ENCODE measurements at places on chromosomes 1 and 21.

- no peak for DNase-seq
Measured at GRCh38 chr1:7424352-7424890, 346.7 kb upstream of the VAMP3 start.

DNA sequence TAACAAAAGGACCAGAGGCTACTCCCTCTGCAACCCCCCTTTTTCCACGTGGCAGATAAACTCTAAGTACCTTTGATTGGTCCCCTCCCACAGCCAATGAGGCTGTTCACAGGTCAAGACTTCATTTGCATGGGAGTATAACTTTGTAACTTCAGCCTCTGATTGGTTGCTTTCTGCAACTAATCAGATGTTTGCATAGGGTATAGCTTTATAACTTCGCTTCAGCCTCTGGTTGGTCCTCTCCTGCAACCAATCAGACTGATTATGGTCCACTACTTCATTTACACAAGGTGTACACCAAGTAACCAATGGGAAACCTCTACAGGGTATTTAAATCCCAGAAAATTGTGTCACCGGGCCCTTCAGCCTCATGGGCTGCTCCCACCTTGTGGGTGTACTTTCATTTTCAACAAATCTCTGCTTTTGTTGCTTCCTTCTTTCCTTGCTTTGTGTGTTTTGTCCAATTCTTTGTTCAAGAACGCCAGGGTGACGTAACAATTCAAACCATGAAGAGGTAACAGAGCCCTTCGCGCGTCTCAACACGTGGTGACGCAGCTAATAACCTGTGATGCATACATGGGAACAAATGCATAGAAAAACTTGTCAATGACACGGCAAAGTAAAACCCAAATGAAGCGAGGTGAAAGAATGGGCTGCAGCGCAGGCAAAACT lies 47.2 kb downstream of the VPS26C start:
- no peak for DNase-seq

GRCh38 chr1:162551969-162552683 lies 9.4 kb upstream of the UAP1 start:
- DNase-seq = no peak

GRCh38 chr1:58465825-58466629 lies 80.5 kb downstream of the OMA1 start:
- DNase-seq = no peak

GRCh38 chr21:42465803-42466127 lies 30.3 kb downstream of the RSPH1 start:
- no peak for DNase-seq

DNA sequence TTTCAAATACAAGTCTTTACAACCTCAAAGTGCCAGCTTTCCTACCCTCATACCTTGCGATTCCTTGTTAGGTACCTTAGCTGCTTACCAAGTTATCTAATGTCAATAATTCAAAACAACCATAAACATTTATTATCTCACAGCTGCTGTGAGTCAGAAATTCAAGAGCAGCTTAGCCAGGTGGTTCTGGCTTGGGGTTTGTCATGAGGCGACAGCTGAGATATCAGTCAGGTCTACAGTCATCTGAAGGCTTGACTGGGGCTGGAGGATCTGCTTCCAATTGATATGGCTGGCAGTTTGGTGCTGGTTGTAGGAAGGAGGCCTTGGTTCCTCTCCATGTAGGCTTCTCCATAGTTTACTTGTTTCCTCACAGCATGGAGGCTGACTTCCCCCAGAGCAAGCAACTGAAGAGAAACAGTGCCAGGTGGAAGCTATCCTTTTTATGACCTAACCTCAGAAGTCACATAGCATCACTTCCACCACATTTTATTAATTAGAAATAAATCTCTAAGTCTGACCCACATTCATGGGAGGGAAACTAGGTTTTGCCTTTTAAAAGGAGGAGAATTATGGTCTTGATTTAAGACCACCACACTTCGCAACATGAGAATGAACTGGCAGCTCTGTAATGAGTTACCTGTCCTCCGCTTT lies 103.3 kb upstream of the FGGY start:
- DNase-seq = no peak

DNA sequence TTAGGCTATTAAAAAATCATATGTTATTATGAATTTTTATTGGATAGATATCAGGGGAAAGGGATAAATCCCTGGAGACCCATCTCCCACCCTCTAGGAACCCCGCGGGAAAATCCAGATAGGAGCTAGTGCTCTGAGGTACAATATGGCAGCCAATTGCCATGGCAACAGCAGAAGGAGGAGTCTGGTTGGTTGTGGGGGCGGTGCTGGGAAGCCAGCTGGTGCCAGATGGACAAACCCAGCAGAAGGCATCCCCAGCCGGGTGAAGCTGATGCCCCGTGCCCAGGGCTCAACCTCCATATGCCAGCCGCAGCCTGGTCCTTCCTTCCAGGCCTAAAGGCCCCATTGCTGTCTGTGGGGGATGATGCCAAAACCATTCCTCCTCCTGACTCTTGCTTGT lies 38.3 kb downstream of the RHBG start:
- DNase-seq = no peak

GRCh38 chr1:204376919-204377799 lies 17.4 kb upstream of the PLEKHA6 start:
- DNase-seq = no peak

DNA sequence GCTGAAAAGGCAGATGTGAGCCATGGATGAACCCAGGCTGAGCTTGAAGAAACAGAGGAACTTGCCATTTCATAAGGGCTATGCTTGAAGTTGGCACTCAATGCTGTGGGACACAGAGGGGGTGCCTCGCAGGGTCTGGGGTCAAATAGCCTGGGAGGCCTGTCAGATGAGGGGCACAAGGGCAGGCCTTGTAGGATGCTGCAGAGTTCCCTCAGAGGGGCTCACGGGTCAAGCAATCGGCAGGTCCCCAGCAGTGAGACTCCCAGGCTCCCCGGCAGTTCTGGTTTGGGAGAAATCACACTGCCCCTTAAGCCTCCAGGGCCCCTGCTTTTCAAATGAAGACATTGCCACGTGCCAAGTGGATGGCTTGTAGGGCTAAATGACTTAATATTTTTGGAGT lies 116.7 kb upstream of the GRIK3 start:
- no peak for DNase-seq

DNA sequence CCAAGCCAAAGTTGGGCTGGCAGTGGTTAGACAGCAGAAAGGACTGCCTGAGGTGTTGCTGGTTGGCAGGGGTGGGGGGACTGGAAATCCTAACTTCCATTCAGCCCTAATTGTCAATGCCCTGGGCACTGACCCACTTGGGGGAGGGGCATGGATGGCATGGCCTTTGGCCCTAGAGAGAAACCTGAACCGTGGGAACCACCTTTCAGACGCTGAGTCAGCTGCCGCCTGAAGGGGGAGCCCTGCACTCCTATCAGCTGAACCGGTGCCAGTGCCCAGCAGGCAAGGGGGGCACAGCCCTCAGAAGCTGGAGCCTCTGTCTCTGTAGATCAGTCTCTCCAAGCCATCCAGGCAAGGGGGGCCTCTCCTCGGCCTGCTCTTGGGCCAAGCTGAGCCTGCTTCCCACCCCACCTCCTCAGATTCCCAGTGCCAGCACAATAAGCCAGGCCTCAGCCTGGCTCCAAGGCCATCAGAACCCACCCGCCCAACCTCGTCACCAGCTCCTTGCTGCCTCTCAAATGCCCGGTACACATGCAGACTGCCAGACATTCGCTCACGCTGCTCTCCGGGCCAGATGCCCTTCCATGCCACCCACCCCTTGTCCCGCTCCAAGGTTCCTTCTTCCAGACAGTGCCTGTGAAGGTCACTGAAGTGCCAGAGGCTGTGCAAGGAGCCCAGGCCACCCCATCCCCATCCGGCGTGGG lies 11.6 kb downstream of the TINAGL1 start:
- peak; percentile 61 for DNase-seq

- DNase-seq = no peak
Measured at GRCh38 chr1:36843906-36844610, 190.3 kb downstream of the GRIK3 start.

DNA sequence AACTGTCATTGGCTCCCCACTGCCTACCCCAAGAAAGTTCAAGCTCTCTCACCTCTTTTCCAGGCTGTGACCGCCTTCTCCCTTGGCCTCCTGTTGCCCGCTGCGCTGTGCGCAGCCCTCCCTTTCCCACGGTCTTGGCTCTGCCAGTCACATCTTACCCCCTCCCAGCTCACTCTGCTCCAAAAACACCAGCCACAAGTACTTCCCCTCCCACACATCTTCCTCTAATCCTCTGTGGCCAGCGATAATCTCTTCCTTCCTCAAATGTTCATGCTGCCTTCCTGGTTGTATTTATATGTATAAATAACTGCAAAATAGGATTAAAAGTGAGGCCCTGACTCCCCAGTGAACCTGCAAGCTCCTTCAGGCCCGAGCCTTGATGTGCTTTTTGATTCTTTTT lies 81.8 kb downstream of the AJAP1 start:
- DNase-seq = no peak

GRCh38 chr1:174169342-174169741 lies 10.0 kb downstream of the RABGAP1L start:
- no peak for DNase-seq

GRCh38 chr1:233368789-233369130 lies 41.2 kb downstream of the MAP3K21 start:
- DNase-seq = no peak

DNA sequence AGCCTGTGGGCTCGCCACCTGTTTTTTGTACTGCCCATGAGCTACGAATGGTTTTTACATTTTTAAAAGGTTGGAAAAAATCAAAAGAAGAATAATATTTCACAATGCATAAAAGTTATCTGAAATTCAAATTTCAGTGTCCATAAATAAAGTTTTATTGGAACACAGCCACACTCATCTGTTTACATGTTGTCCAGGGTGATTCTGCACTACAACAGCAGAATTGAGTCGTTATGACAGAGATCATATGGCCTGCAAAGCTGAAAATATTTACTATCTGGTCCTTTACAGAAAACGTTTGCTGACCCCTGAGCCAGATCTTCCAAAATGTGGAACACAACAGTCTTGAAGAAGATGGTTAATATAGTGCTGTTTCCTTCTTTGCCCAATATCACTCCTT lies 89.4 kb downstream of the TM2D1 start:
- no peak for DNase-seq

GRCh38 chr1:6947952-6948351 lies 162.7 kb downstream of the CAMTA1 start:
- DNase-seq = no peak

- no peak for DNase-seq
Measured at GRCh38 chr1:28833381-28833780, 21.4 kb downstream of the OPRD1 start.

DNA sequence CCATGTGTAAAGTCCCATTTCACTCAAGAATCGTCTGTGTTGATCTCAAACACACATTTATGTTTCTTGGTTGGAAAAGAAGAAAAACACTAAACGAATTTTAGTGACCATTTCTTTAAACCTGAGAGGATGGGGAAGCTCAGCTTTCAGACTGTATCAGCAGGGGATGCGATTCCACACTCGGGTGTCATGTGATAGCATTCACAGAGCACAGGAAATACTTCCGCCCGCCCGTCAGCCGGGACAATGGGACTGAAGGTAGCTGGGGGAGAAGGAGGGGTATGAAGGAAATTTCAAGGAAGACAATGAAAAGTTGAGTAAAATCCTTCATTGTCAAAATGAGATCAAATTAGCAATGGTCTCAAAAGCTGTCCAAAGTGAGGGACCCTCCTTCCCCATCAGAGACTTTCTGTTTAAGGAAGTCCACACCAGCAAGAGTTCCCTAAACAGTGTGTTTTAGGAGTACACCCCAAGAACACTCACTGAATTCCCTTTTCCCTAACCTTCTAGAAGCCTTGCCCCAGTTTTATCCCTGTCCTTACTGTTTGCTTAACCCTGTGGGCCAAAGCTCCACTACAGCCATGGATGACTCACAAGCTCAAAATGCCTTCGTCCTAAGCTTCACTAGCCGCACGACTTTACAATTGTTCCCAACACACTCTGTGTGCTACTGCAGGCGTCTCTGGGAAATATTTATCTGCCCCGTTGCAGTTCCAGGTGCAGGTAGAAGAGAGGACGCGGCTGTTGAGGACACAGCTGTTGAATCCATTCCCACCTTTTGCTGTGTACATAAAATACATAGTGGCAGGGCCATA lies 51.4 kb upstream of the SIM2 start:
- DNase-seq = no peak

GRCh38 chr1:175045519-175045918 lies 22.1 kb upstream of the TNN start:
- DNase-seq = no peak

DNA sequence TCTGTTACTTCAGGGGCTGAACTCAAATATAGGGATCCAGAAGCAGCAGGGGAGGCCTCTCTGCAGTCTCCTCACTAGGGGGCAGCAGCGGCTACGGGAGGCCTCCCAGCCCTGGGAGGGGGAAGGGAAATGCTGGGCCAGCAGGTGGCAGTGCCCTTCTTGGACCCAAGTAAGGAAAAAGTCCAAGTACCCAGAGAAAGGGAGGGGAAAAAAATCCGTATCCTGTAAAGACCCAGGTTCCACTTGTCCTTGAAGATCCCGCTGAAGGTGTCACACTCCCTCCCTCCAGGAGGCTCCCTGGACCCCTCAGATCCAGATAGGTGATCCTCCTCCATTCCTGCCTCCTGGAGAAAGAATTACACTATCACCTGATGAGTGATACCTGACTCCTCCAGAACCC lies 14.1 kb upstream of the NUAK2 start:
- DNase-seq = peak; percentile 88

Data from activated T-cell treated with anti-CD3 and anti-CD28 coated beads, Interleukin-2, amount 50 U/mL, for 72 hours (primary cell).